ENCODE measurements at places on chromosomes 11 and 22.

DNA sequence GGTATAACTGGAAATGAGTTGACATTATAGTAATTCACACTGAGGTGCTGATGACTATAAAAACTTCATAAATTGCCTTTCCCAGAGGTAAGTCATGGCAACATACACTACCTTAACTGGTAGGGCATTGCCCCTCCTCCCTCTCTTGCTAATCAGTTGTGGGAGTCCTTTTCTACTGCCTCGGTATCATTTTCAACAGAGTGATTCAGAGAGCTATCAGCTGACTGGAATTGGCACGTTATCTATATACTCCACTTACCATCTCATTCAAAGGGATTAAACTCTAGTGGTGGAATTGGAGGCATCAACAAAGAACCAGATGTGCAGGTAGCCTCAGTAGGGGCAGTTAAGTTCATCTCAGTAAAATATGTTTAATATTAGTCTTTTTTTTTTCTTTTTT is 8.0 kb upstream of the NUP160 start:
- no peaks in the 10 kb centered on the region for H3K27me3 ChIP-seq
- H3K4me3 ChIP-seq = no peak overlapping the region
- no peaks in the 10 kb centered on the region for H3K4me1 ChIP-seq
- H3K36me3 ChIP-seq = no peaks in the 10 kb centered on the region
- H3K27ac ChIP-seq = no peak overlapping the region

- no peak overlapping the region for H3K4me3 ChIP-seq
- no peaks in the 10 kb centered on the region for H3K4me1 ChIP-seq
- H3K27ac ChIP-seq = no peak overlapping the region
- H3K36me3 ChIP-seq = peaks cover 17% of the 10 kb centered on the region
- DNase-seq = no peak
- no peaks in the 10 kb centered on the region for H3K27me3 ChIP-seq
These were observed 6.9 kb downstream of the AP5B1 start for GRCh38 chr11:65773784-65774411.

GRCh38 chr11:16750417-16750816 is 12.0 kb downstream of the C11orf58 start:
- H3K27ac ChIP-seq = no peak overlapping the region
- H3K36me3 ChIP-seq = peaks cover 56% of the 10 kb centered on the region
- no peak overlapping the region for H3K4me3 ChIP-seq
- no peak for DNase-seq
- no peaks in the 10 kb centered on the region for H3K27me3 ChIP-seq

DNA sequence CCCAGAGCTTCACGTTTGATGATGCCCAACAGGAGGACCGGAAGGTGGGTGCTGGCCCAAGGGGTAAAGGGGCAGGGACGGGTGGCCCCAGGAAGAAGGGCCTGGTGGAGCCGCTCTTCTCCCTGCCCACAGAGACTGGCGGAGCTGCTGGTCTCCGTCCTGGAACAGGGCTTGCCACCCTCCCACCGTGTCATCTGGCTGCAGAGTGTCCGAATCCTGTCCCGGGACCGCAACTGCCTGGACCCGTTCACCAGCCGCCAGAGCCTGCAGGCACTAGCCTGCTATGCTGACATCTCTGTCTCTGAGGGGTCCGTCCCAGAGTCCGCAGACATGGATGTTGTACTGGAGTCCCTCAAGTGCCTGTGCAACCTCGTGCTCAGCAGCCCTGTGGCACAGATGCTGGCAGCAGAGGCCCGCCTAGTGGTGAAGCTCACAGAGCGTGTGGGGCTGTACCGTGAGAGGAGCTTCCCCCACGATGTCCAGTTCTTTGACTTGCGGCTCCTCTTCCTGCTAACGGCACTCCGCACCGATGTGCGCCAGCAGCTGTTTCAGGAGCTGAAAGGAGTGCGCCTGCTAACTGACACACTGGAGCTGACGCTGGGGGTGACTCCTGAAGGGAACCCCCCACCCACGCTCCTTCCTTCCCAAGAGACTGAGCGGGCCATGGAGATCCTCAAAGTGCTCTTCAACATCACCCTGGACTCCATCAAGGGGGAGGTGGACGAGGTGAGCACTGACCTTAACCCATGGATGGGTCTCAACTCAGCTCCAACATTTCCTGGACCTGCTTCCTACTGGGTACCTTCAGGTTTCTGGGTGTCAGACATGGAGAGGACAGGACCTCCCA is 2.0 kb downstream of the RIC8A start:
- DNase-seq = no peak
- H3K27me3 ChIP-seq = no peaks in the 10 kb centered on the region
- peak overlapping the region; percentile 82 for H3K27ac ChIP-seq

GRCh38 chr11:11915625-11916024 is 73.9 kb downstream of the USP47 start:
- no peak overlapping the region for H3K4me3 ChIP-seq
- H3K36me3 ChIP-seq = no peaks in the 10 kb centered on the region
- H3K27me3 ChIP-seq = no peaks in the 10 kb centered on the region
- DNase-seq = no peak
- peaks cover 3% of the 10 kb centered on the region for H3K4me1 ChIP-seq
- H3K27ac ChIP-seq = no peak overlapping the region

GRCh38 chr11:78645226-78646202 is 70.8 kb upstream of the NARS2 start:
- no peak overlapping the region for H3K27ac ChIP-seq
- no peaks in the 10 kb centered on the region for H3K36me3 ChIP-seq
- DNase-seq = peak; percentile 72
- H3K4me3 ChIP-seq = no peak overlapping the region
- H3K27me3 ChIP-seq = no peaks in the 10 kb centered on the region

DNA sequence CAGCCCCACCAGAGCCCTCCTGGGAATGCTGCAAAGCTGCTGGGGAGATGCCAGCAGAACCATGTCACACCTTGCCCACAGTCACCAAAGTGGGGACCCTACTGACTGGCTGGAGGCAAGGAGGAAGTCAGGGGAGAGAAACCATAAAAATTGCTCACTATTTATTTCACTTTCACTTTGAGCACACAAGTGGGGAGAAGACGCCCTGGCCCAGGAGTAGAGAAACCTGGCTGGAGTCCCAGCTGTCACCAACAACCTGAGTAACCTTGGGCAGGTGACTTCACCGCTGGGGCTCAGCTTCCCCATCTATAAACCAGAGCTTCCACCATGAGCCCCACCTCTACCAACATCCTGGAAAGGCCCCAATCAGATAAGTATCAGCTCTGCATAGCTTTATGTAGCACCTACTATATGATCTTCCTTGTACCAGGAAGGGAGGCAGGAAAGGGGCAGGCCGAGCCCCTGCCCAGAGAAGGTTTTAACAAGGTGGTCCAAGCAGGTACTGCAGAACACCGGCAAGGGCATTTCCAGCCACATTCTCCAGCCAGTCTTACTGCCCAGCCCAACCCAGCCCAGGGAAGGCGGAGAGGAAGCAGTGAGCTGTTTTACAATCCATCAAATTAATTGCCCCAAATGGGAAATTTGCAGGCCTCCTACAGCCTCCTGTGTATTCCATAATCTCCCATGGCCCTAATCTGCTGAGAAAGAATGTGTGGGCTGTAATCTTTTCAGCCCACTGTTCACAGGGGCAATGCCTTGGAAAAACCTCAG is 27.6 kb downstream of the PLEKHA7 start:
- H3K27ac ChIP-seq = no peak overlapping the region
- H3K4me3 ChIP-seq = no peak overlapping the region
- no peaks in the 10 kb centered on the region for H3K36me3 ChIP-seq
- DNase-seq = no peak
- no peaks in the 10 kb centered on the region for H3K4me1 ChIP-seq
- no peaks in the 10 kb centered on the region for H3K27me3 ChIP-seq

DNA sequence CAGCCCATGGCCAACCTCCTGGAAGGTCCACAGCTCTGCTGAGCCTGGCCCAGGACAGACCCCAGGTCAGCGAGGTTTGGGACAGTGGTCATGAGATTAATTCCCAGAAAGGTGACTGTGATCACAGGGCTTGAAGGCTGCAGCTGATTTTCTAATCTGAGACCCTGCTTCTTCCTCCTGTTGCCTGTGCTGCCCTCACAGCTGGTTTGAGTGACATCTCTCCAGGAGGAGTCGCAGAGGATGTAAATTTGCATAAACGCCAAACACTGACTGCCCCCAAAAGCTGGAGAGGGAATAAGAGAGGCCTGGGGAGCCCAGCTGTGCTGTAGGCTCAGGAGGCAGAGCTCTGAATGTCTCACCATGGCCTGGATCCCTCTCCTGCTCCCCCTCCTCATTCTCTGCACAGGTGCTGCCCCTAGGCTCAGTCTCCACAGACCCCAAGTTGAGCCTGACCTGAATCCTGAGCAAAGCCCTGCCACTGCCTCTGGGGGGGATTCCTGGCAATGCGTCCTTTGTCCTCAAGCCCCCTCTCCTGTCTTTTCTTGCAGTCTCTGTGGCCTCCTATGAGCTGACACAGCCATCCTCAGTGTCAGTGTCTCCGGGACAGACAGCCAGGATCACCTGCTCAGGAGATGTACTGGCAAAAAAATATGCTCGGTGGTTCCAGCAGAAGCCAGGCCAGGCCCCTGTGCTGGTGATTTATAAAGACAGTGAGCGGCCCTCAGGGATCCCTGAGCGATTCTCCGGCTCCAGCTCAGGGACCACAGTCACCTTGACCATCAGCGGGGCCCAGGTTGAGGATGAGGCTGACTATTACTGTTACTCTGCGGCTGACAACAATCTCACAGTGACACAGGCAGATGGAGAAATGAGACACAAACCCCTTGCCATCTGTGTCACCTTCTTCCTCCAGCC is 23.8 kb downstream of the GGTLC2 start:
- no peak for DNase-seq
- H3K27ac ChIP-seq = no peak overlapping the region
- no peaks in the 10 kb centered on the region for H3K4me1 ChIP-seq
- H3K4me3 ChIP-seq = no peak overlapping the region
- no peaks in the 10 kb centered on the region for H3K36me3 ChIP-seq

DNA sequence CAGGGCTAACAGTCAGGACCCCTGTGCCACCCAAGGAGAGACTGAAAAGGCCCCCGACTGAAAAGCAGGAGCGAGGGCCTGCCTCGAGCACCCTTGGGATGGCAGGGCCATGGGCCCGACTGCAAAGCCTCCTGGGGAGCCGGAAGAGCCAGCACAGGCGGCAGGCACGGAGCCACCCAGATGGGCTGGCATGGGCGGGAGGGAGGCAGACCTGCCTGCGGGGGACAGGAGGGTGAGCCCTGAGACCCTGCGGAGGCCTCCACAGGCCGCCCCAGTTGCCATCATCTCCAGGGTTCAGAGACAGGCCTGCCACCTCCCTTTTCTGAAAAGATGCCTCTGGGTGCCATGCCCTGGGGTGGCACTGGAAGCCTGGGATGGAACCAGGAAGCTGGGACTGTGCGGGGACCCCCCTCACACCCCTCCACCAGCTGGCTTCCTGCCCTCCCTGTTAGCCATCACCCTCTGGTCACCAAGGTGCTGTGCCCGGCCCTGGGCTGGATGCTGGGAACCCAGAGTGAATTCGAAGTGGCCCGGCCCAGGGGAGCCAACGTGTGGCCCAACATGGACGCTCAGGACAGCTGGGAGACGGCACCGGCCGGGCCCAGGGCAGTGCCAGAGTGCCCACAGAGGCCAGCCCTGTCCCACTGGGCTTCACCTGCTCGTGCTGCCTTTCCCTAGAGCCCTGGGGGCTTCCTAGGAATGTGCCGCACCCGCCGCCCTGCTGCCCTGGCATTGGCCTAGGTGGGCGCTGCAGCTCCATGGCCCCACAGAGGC is 13.8 kb downstream of the TSPAN32 start:
- H3K27me3 ChIP-seq = peaks cover 9% of the 10 kb centered on the region
- peaks cover 20% of the 10 kb centered on the region for H3K4me1 ChIP-seq
- no peak overlapping the region for H3K27ac ChIP-seq
- H3K4me3 ChIP-seq = no peak overlapping the region
- no peaks in the 10 kb centered on the region for H3K36me3 ChIP-seq
- no peak for DNase-seq

DNA sequence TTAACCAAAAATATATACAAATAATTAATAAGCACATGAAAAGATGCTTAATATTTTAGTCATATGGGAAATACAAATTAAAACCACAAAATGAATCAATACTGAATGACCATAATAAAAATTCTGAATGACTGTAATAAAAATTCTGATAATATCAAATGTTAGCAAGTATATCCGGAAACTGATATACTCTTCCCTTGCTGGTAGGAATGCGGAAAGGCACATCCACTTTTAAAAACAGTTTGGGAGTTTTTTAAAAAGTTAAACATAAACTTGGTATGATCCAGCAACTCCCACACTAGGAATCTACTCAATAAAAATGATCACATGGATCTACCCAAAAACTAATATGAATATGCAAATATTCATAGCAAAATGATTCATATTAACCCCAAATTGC is 30.8 kb upstream of the GRIA4 start:
- no peaks in the 10 kb centered on the region for H3K36me3 ChIP-seq
- no peak overlapping the region for H3K27ac ChIP-seq
- DNase-seq = no peak

GRCh38 chr11:118907051-118908042 is 18.4 kb downstream of the BCL9L start:
- H3K4me3 ChIP-seq = no peak overlapping the region
- H3K36me3 ChIP-seq = peaks cover 39% of the 10 kb centered on the region
- H3K27ac ChIP-seq = peak overlapping the region; percentile 10

- H3K4me3 ChIP-seq = no peak overlapping the region
- H3K27ac ChIP-seq = no peak overlapping the region
- H3K36me3 ChIP-seq = no peaks in the 10 kb centered on the region
- no peak for DNase-seq
- no peaks in the 10 kb centered on the region for H3K27me3 ChIP-seq
These were observed 60.5 kb downstream of the GRAMD1B start for GRCh38 chr11:123490527-123490926.

GRCh38 chr22:40621309-40622151 is 15.0 kb downstream of the MRTFA start:
- DNase-seq = no peak
- no peaks in the 10 kb centered on the region for H3K27me3 ChIP-seq
- peaks cover 2% of the 10 kb centered on the region for H3K36me3 ChIP-seq
- H3K4me1 ChIP-seq = peaks cover 4% of the 10 kb centered on the region

- no peaks in the 10 kb centered on the region for H3K27me3 ChIP-seq
- H3K4me3 ChIP-seq = no peak overlapping the region
- H3K36me3 ChIP-seq = peaks cover 56% of the 10 kb centered on the region
- peaks cover 22% of the 10 kb centered on the region for H3K4me1 ChIP-seq
These were observed 17.4 kb downstream of the PLXNB2 start for GRCh38 chr22:50289942-50290630.

- H3K4me1 ChIP-seq = peaks cover 20% of the 10 kb centered on the region
- DNase-seq = no peak
- no peak overlapping the region for H3K27ac ChIP-seq
- no peaks in the 10 kb centered on the region for H3K27me3 ChIP-seq
- no peaks in the 10 kb centered on the region for H3K36me3 ChIP-seq
- no peak overlapping the region for H3K4me3 ChIP-seq
These were observed 6.2 kb upstream of the SREBF2 start for GRCh38 chr22:41826430-41827383.

- peaks cover 7% of the 10 kb centered on the region for H3K4me1 ChIP-seq
- H3K27me3 ChIP-seq = no peaks in the 10 kb centered on the region
- H3K27ac ChIP-seq = no peak overlapping the region
- peak; percentile 23 for DNase-seq
- H3K36me3 ChIP-seq = peaks cover 6% of the 10 kb centered on the region
- H3K4me3 ChIP-seq = no peak overlapping the region
These were observed 2.0 kb downstream of the FBXO3 start for GRCh38 chr11:33772300-33772699.

GRCh38 chr11:80718611-80719291 is 1277.9 kb upstream of the TENM4 start:
- no peaks in the 10 kb centered on the region for H3K27me3 ChIP-seq
- H3K4me3 ChIP-seq = no peak overlapping the region
- no peak overlapping the region for H3K27ac ChIP-seq
- DNase-seq = no peak

Measured in IMR-90 (cell line).